ENCODE measurements at places on chromosomes 3 and 15.

- DNase-seq = no peak
Measured at GRCh38 chr3:132721479-132722164, 587 bp downstream of the NPHP3 start.

- DNase-seq = no peak
Measured at GRCh38 chr15:85910834-85911233, 116.1 kb upstream of the KLHL25 start.

- DNase-seq = no peak
Measured at GRCh38 chr3:30333143-30333542, 273.3 kb upstream of the TGFBR2 start.

- no peak for DNase-seq
Measured at GRCh38 chr15:49723981-49724380, 103.1 kb downstream of the DTWD1 start.

- DNase-seq = no peak
Measured at GRCh38 chr15:47442371-47442770, 274.9 kb upstream of the SEMA6D start.

- no peak for DNase-seq
Measured at GRCh38 chr15:24772686-24773373, 97.3 kb downstream of the NPAP1 start.

GRCh38 chr3:59286791-59287531, 237.1 kb upstream of the CFAP20DC start:
- DNase-seq = no peak

GRCh38 chr3:48656061-48656840, 6.4 kb downstream of the CELSR3 start:
- peak; percentile 65 for DNase-seq

GRCh38 chr15:89839167-89839810, 24.6 kb upstream of the ANPEP start:
- DNase-seq = no peak

DNA sequence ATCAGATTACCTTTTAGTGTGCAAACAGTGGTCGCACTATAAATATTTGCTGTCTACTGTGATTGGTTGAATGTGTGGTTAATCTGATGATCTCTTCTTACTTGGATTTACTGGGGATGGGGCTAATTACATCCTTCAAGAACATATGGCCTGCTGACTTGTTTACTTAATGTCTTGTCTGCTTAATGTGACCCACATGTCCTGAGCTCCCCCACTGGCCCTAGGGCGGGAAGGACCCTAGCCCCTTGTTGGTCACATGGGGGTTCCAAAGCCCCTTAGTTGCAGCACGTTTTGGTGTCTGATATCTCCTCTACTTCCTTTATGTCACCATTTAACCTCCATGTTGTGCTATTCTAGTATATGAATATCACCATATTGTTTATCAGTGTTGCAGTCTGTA, 17.8 kb upstream of the P2RY12 start:
- DNase-seq = no peak

DNA sequence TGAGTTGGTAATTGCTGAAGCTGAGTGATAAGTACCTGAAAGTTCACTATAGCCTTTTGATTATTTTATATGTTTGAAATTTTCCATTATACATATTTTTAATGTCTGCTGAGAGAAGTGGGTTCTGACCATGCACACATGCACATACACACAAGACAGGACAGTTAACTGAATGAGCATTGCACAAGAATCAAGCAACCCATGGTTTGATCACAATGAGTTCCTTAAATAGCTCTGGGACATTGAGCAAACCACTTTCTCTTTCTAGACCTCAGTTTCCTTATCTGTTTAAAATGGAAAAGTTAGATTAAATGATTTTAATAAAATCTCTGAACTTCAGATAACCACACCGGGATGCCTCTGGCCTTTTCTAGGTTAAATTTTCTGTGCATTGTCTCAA, 26.7 kb downstream of the SNTN start:
- no peak for DNase-seq

DNA sequence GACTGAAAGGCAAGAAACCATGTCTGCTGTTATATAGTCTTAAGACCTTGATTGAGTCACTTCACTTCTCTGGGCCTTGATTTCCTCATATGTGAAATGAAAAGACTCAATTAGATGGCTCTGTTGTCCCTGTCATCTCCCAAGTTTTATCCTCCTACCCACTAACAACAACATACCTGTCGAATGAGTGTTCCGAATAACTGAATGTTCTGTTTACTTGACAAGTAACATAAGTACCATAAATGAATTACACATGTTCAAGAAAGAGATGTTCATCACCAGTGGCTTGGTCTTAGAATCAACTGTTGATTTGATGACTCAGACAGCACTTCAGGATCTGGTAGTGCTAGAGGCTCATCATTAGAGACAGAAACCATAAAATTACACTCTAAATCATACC, 311.7 kb downstream of the VPS13C start:
- DNase-seq = no peak

- DNase-seq = peak; percentile 32
Measured at GRCh38 chr15:76196269-76197231, 114.7 kb downstream of the ETFA start.

DNA sequence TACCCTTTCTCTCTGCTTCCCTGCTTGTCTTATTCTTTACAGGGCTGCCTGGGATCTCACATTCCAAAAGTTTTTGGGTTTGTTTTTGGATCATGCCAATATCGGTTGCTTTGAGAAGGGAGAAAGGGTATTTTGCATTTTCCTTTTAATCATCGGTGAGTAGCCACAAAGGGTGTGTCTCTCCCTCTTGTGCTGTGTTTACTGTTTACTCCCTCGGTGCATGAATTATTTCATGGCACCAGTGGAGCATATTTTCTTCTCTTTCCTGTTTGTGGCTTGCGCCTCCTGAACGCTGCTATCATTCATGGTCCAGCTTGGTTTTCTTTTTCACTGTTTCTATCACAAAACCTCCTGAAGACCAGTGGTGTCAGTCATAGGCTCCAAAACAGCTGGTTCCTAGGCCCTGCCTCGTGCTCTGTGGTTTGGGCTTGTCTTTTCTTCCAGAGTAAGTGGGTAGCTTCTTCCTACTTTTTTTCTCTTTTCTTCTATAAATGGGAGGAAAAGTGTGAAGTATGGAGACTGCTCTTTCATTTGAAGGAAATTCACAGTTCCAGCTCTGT, 54.9 kb downstream of the IGF1R start:
- no peak for DNase-seq

DNA sequence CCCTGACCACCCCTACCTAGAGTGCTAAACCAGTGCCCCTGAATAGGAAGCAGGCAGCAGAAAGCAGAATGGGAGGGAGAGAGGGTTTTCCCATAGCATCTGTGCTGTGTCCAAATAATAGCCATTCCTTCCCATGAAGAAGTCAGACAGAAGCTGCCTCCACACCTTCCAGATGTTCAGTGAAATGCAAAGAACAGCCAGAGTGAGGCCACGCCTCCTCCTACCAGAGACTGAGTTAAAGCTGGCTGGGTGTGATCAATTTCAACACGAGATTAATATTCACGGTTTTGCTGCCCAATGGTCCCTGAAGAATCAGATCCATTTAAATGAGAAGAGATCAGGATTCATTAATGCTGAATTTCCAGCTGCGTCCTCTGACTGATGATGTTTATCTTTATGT, 111.8 kb downstream of the SRGAP3 start:
- DNase-seq = no peak

- DNase-seq = no peak
Measured at GRCh38 chr15:34252545-34252944, 27.7 kb downstream of the EMC4 start.

GRCh38 chr15:40104865-40105516, 3.7 kb downstream of the BMF start:
- DNase-seq = peak; percentile 69

GRCh38 chr3:100072326-100073048, 41.8 kb downstream of the FILIP1L start:
- no peak for DNase-seq

DNA sequence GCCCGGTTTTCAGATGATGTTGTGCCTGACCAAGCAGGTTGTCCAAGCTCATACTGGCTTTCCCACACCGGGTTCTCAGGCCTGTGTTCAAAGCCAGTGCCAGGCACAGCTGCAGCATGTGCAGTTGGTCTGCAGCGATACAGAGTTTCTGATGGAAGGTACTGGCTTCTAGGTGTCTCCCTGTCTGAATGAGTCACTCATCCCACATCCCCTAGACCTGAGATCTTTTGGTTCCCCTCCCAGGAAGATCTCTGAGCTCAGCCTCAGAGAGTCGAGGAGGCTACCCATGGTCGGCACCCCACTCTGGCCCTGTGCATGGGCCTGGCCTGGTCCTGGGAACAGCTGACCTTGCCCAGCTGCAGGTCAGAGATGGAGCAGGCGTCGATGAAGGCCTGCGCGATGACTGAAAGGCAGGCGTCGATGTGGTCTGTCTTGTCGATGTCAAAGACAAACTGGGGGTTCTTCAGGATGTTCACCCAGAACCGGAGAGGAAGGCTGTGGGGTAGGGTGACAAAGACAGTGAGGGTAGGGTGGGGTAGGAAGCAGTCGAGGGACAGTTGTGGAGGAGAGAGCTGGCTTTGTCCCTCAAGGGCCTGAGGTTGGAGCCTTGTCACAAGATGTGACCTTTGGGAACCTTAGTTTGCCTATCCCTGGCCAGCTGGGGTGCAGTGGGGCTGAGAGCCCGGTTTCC, 15.3 kb downstream of the H1-8 start:
- DNase-seq = no peak

DNA sequence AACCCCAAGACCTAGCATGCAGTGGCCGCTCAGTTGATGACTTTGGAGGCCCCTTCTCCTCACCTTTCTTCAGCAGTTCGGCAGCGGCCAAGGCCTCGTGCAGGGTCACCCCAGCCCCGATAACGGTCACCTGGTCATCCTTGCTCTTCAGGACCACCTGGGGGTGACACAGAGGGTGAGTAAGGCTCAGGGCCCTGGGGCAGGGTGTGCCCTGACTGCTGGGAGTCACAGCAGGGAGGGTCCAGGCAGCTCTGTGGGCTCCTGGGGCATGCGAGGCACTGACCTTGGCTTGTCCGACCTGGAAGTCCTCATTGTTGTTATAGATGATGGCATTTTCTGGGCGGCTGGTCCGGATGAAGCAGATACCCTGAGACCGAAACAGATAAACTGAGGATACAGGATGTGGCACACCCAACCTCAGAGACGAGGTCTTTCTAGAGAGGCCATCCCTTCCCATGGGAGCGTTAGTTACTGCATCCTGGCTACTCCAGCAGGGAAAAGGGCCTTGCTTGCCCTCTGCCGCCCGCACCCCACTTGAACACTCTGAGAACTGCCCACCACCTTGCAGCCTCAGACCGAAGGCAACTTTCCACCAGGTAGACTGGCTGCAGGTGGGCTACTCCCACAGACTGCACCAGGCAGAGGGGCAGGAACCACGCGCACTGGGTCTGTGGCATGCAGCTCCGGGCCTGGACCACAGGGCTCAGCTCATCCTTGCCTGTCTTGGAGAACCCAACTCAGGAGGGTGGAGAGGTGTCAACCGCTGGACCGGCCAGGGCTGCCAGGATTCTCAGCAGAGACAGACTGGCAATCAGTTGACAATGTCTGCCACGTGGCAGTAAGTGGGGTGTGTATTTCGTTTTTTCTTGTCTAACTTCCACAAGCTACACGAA, 27.6 kb downstream of the TKT start:
- DNase-seq = no peak

DNA sequence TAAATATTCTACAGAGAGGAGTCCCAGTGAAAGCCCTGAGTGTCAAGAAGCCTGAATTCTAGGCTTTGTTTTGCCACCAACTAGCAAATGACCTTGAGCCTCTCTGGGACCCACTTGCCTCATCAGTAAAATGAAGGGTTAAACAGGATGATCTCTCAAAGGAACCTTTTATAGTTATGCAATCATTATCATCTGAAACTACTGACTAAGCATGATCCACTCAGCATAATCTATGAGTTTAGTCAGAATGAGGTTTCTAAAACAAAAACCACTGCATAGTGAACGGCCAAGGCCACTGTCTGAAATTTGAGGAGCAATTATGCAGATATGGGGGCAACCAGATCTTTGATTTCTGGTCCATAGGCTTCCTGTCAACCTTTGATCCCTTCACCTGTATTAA, 319.0 kb downstream of the MECOM start:
- no peak for DNase-seq

- DNase-seq = no peak
Measured at GRCh38 chr3:40523781-40524180, 979 bp upstream of the ZNF621 start.

GRCh38 chr15:29910068-29910467, 87.8 kb upstream of the TJP1 start:
- DNase-seq = no peak

DNA sequence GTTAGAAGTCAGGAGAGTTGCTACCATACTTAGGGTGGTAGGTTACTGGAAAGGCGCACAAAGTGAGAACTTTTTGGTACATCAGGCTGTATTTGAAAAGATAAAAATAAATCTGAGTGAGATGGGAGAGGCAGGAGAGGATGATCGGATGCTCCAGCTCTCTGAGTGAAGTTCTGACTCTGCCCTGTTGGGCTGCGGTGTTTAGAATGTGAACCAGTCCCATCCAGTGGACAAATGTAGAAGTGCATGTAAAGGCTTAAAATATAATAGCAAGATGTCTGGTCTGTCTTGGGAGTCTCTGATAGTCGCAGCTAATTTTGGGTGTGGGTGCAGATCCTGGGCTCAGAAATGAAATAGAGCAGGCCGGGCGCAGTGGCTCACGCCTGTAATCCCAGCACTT, 30.4 kb downstream of the ACKR2 start:
- no peak for DNase-seq

DNA sequence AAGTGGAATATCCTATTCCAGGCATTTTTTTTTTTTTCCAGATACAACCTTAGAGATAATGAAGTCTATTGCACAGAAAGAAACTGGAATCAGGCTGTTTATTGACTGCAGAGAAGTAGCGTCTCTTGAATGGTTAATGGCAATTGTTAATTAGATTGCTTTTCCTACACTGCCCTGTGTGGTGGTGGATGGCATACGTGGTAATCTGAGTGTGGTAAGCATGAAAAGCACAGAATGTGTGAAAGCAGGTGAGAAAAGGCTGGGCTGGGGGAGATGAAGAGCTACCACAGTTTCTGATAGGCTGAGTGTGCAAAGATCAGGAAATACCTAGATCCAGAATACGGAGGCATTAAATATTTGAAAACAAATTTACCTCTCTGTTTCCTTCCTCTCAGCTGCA, 486.3 kb upstream of the TBL1XR1 start:
- DNase-seq = no peak

GRCh38 chr3:36312351-36312750, 68.0 kb upstream of the STAC start:
- no peak for DNase-seq

GRCh38 chr3:114092151-114093015, 35.8 kb downstream of the QTRT2 start:
- DNase-seq = no peak

- DNase-seq = no peak
Measured at GRCh38 chr3:149438981-149439380, 35.5 kb upstream of the TM4SF4 start.

Measured in GDM1 (cell line).